GM12891 (cell line): ENCODE measurements at places on chromosomes 7 and 10.

GRCh38 chr7:19404912-19405329 is 259.7 kb upstream of the FERD3L start:
- no peak for DNase-seq

GRCh38 chr10:92972066-92972870 is 88.3 kb upstream of the CYP26C1 start:
- DNase-seq = no peak

DNA sequence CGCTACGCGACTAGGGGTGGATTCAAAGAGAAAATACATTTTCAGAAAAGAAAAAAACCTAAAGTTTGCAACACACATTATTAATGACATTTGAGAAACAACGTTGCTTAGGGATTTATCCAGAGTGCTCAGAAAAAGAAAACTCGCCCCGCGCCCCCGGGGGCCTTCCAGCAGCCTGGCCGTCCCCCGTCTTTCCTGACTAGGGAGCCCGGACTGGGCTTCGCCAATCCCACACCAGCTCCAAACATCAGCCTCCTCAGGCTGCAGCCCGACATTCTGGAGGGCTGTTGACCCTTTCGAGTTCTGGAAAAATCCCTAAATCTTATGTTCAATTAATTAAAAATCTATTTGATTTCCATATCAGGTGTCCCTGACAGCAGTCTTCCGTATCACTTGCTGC is 48.6 kb downstream of the CLEC2L start:
- no peak for DNase-seq

DNA sequence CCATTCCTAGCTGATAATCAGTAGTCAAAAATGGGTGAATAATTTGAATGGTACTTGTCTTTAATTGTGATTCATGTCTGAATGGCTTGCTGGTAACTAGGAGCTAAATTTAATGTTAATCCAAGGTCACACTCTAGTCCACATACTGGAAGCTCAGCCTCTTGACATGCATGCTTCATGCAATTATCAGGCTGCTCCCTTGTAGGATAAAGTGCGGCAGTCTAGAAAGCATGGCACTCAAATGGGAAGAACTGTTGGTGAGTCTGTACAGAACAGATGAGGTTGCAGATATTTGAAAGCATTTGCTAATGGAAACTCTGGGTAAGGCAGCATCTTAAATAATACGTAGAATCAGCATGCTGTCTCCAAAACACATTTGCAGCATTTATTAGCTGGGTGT is 499.4 kb downstream of the AUTS2 start:
- no peak for DNase-seq

- no peak for DNase-seq
Measured at GRCh38 chr7:102125127-102125596, 161.5 kb upstream of the SH2B2 start.

GRCh38 chr7:88046839-88047573 is 113.0 kb downstream of the ADAM22 start:
- DNase-seq = no peak
